ENCODE measurements at places on chromosomes 12 and 14.

- no peak for DNase-seq
Observed at GRCh38 chr12:43957732-43958372, 122.0 kb downstream of the TMEM117 start.

DNA sequence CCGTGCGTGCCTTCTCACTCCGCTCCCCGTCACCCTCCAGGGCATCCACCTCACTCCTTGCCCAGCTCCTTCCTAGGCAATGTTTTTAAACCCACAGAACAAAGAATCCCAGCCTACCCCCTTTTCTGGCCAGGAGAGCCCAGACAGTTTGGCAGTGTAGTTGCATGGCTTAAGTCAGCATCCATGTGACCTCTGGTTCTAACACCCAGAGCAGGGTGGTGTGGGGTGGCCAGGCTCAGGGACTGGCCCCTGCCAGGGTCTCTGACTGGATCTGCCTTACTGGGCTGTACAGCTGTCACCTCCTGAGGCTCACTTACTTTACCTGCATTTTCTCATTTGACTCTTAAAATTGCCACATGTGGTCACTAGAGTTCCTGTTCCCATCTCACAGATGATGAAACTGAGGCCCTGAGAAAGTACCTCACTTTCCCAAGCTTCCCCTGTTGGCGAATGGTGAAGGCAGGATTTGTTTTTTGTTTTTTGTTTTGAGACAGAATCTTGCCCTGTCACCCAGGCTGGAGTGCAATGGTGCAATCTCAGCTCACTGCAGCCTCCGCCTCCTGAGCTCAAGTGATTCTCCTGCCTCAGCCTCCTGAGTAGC is 18.3 kb downstream of the SDS start:
- DNase-seq = no peak

DNA sequence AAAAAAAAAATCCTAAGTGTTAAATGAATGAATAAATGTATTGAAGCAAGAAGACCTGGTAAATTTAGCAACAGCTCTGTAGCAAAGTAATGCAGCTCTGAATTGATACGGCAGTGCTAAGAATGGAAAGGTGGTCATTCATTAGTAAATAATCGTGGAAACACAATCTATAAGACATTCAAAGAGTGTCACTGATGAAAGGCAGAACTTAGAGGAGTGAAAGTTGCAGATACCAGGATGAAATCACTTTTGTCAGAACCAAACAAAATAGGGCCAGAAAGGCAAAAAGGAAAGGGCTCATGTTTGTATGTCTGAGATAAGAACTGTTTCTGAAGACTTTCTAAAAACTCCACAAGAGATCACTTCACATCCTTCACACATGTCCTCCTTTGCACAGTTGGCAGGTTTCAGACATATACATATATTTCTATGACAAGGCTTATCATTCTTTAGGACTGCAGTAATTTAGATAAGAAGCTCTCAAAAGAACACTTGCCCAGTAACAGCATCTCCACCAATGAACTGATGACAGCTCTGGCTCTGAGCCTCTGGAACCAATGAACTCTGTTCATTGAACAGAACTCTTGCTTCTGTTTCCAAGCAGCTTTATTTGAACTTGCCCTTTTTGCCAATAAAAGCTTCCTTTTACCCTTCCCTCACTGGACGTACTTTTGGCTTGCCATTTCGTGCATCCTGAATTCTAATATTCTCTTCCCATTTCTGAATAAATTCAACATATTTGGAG is 4.2 kb upstream of the LRR1 start:
- DNase-seq = no peak

DNA sequence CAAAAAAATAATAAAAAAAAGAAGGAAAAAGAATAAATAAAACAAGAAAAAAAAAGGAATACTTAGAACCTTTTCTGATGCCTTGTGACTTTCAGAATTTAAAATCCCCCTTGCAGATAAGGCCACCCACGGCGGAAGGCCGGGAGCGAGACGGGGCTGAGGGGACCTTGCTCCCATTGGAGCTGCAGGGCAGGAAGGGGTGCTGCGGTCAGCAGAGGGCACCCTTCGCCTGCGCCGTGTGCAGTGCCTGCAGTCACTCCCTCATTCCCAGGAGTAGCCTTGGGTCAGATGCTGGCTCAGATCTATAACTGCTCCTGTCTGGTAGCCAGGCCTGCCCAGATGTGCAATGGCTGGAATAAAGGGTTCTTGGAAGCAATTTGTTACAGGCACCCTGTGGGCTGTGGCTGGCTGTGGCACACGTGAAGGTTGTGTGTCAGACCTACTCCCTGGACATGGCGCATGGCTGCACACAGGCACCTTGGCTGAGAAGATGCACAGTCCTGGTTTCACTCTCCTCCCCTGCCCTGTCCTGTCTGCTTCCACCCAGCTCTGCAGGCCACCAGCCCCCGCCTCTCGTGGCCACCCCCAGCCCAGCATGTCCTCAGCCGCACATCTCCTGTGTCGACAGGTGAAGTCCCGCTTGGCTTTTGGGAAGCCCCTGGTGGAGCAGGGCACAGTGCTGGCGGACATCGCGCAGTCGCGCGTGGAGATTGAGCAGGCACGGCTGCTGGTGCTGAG is 13.4 kb upstream of the ALDH2 start:
- no peak for DNase-seq

GRCh38 chr14:37565550-37565949 is 29.5 kb downstream of the FOXA1 start:
- no peak for DNase-seq

DNA sequence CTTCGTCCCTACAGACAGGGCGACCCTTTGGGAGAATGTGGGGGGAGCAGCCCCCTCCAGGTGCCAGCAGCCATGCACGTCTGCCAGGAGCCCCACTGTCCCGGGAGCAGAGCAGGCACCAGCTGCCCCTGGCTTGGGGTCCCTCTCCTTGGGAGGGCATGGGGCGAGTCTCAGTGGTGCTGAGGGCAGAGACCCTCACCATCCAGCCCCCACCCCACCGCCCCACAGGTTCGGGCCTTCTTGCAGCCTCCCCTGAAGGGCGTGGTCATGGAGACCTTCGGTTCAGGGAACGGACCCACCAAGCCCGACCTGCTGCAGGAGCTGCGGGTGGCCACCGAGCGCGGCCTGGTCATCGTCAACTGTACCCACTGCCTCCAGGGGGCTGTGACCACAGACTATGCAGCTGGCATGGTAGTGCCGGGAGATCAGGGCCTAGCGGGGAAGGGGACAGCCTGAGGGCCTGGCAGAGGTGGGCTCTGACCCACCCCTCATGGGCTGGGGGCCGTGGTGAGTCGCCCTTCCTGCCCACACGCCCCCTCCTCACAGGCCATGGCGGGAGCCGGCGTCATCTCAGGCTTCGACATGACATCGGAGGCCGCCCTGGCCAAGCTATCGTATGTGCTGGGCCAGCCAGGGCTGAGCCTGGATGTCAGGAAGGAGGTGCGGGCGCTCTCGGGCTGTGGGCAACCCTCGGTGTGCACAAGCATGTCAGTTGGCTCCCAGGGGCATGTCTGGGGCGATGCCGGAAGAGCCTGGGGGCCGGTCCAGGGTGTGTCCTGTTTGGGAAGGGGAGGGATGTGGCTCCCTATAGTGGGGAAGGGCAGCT is 18.8 kb downstream of the ASPG start:
- DNase-seq = no peak

- no peak for DNase-seq
Observed at GRCh38 chr12:11565752-11566151, 83.7 kb upstream of the ETV6 start.

DNA sequence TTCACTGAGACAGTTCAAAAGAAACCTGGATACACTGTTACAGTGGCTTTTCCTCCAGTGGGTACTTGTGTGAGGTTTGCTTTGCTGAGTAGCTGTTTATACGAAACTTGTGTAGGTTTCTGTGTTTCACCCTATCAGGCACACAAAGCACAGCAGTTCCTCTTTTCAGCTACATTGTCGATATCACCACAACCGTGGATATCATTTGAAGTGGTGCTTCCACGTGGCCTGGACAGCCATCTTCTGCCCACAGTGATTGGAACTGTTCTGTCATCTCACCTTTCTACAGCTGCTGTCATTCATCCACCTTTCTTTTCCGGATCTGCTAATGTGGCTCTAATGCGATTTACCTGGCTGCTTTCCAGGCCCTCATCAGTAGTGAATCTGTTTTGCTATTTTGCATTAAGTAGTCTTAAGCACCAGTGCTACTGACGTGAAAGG is 368.8 kb downstream of the SYT1 start:
- DNase-seq = no peak

GRCh38 chr12:64352181-64352580 is 38.4 kb downstream of the C12orf56 start:
- DNase-seq = no peak

DNA sequence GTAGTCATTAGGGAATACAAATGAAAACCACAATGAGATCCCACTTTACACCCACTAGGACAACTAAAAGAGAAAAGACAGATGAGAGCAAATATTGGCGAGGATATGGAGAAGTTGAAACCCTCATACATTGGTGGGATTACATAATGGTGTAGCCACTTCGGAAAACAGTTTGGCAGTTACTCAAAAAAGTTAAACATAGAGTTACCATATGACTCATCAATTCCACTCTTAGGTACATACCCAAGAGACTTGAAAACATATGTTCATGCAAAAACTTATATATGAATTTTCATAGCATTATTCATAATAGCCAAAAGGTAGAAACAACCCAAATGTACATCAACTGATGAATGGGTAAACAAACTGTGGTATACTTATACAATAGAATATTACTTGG is 27.1 kb downstream of the ALDH1L2 start:
- no peak for DNase-seq

DNA sequence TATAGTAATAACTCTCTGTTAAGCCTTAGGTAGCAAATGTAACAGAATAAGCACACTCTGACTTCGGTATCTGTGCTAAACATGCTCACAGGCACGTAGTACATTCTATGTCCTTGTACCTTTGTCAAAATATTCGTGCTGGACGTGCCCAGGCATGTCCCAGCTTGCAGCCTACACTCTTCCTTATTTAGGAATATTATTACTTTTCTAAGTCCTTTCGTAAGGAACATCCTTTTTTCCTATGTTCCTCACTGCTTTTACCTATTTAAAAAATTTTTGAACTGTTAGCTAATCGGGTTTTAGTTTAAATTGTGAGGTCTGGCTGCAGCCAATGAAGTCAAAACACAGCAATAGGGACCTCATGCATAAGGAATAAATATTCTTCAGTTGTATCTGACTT is 24.1 kb upstream of the UBC start:
- no peak for DNase-seq

GRCh38 chr14:69539631-69540410 is 34.9 kb downstream of the CCDC177 start:
- no peak for DNase-seq

DNA sequence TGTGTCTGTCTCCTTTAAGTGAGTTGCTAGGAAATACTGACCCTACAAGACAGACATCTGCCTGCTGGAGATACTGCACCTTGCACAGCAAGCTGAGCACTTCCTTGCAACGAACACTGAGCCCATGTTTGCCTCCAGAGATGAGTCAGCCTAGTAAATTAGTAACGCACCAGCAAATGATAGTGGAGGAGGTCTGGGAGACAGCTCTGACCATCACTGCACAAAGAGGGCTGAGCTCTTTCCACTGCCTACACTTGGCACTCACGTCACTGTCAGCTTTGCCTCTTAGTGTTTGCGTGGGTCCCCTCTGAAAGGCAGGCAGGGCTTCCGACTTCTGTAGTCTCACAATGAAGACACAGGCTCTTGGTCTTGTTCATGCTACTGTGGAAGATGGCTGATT is 109.0 kb downstream of the APAF1 start:
- peak; percentile 56 for DNase-seq

- DNase-seq = no peak
Observed at GRCh38 chr14:84688297-84689025, 841.5 kb upstream of the FLRT2 start.

Measured in BJ (cell line).